ENCODE measurements at places on chromosomes 3 and 15.

GRCh38 chr15:96390986-96391385, 60.5 kb downstream of the NR2F2 start:
- no peaks in the 10 kb centered on the region for H3K4me1 ChIP-seq
- no peaks in the 10 kb centered on the region for H3K36me3 ChIP-seq
- H3K27me3 ChIP-seq, result no peaks in the 10 kb centered on the region
- DNase-seq, result no peak

- H3K36me3 ChIP-seq, result no peaks in the 10 kb centered on the region
- H3K27me3 ChIP-seq, result no peaks in the 10 kb centered on the region
- no peak overlapping the region for H3K4me3 ChIP-seq
- H3K27ac ChIP-seq, result no peak overlapping the region
- peaks cover 6% of the 10 kb centered on the region for H3K4me1 ChIP-seq
- DNase-seq, result no peak
These were observed 60.4 kb upstream of the CA12 start for GRCh38 chr15:63442080-63442479.

DNA sequence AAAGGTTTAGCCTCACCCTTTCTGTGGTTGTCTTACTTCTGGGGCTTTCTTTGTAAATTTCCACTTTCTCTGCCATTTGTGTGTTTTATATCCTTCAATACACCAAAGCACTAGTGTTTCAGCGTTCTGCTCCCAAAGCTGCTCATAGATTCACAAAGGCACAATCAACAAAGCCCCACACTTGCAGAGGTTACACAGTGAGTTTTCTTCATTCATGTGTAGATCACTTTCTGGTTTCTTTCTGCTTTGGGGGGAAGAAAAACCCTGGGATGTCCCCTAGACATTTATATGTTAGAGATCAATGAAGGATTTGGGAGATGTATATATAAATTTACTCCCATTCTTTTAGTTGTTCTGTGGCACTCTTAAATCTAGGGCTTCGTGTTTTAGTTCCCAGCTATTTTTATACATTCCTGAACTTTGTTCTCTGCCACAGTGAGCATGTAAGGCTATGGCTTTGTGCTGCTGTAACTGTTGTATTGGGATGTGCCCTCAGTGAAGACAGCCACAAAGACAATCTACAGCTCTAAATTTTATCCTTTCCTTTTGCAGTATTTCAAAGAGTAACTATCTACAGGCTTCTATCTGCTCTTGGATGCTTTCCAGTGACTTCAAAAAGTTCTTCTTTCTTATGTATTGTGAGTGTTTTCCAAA, 636.5 kb downstream of the ZBBX start:
- H3K27me3 ChIP-seq, result no peaks in the 10 kb centered on the region
- H3K4me3 ChIP-seq, result no peak overlapping the region
- no peak for DNase-seq
- H3K36me3 ChIP-seq, result no peaks in the 10 kb centered on the region

- no peak for DNase-seq
- no peaks in the 10 kb centered on the region for H3K27me3 ChIP-seq
- H3K4me3 ChIP-seq, result no peak overlapping the region
- no peak overlapping the region for H3K27ac ChIP-seq
- H3K36me3 ChIP-seq, result no peaks in the 10 kb centered on the region
These were observed 57.5 kb upstream of the SETMAR start for GRCh38 chr3:4245671-4246070.

DNA sequence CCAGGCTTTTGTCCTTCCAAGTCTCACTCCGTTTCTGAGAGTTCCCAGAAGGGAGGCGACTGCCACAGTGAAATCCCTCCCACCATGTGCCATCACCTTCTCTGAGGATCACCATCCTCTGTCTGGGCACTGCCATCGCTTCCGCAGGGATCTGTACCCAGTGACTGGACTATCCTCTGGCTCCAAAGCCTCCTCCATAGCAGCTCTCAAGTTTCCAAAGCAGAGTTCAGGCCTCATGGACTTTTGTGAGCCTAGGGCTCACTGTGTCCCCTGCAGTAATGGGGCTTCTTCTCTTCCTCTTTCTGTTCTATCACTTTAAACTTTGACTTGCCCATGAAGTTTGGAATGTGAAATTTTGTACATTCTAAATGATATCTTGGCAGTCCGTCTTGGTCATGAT, 63.9 kb downstream of the TIPARP start:
- no peaks in the 10 kb centered on the region for H3K4me1 ChIP-seq
- no peak overlapping the region for H3K4me3 ChIP-seq
- no peaks in the 10 kb centered on the region for H3K36me3 ChIP-seq
- no peaks in the 10 kb centered on the region for H3K27me3 ChIP-seq
- no peak for DNase-seq

- no peaks in the 10 kb centered on the region for H3K36me3 ChIP-seq
- no peak overlapping the region for H3K27ac ChIP-seq
- no peak for DNase-seq
- H3K4me1 ChIP-seq, result peaks cover 43% of the 10 kb centered on the region
These were observed 105.7 kb downstream of the XXYLT1 start for GRCh38 chr3:195165265-195165609.

DNA sequence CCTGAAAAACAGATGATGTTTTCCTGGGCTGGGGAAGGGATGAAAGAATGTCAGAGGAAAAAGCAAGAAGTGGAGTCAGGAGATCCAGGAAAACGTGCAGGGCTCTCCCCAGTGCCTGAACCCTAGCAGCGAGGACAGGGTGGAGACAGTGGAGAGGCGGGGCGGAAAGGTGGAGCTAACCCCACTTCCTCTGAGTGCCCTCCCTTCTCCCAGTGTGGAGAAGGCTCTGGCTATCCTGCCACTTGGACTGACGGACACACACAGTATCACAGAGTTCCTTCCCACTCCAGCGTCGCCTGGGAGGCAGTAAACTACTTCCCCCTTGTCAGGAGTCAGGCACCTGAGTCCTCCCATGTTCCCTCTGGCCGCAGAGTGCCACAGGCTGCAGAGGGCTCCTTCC, 125.3 kb upstream of the CHRNA7 start:
- H3K27ac ChIP-seq, result no peak overlapping the region
- no peaks in the 10 kb centered on the region for H3K27me3 ChIP-seq
- no peaks in the 10 kb centered on the region for H3K4me1 ChIP-seq
- no peak for DNase-seq
- H3K36me3 ChIP-seq, result no peaks in the 10 kb centered on the region

DNA sequence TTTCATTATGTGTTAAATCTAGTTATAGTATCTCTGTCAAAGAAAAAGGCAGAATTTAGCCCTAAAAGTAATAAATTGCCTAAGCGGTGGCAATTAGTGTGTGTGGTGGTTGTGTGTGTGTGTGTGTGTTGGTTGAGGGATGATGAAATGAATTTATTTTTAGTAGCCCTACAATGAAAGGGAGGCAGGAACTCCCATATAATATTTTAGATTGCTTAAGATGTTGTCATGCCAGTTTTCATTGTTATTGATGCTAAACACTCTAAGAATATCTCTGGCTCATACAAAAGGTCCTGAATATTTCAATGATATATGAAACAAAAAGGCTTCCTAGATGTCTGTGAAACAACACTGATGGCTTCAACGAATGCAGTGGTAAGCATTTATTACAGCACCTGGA, 140.6 kb upstream of the TBC1D5 start:
- no peak overlapping the region for H3K4me3 ChIP-seq
- no peaks in the 10 kb centered on the region for H3K27me3 ChIP-seq
- no peaks in the 10 kb centered on the region for H3K36me3 ChIP-seq
- H3K4me1 ChIP-seq, result no peaks in the 10 kb centered on the region
